Stimulated activated CD8-positive, alpha-beta memory T cell treated with anti-CD3 and anti-CD28 coated beads, Interleukin-15, amount 100 ng/mL, for 24 hours (primary cell): ENCODE measurements at places on chromosomes 2 and 18.

- no peak for DNase-seq
Observed at GRCh38 chr2:184923751-184924150, 325.4 kb downstream of the ZNF804A start.

GRCh38 chr2:217826520-217826919 is 176.3 kb downstream of the TNS1 start:
- no peak for DNase-seq

- DNase-seq: no peak
Observed at GRCh38 chr2:1979138-1979537, 234.8 kb upstream of the PXDN start.

DNA sequence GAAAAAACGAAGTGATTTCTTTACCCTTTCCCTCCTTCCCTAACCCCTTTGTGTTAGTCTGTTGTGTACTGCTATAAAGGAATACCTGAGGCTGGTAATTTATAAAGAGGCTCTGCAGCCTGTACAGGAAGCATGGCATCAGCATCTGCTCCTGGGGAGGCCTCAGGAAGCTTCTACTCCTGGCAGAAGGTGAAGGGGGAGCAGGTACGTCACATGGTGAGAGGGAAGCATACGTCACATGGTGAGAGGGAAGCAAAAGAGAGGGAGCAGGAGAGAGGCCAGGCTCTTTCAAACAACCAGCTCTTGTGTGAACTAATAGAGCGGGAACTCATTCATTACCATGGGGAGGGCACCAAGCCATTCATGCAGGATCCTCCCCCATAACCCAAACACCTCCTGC is 126.2 kb downstream of the CAPN13 start:
- no peak for DNase-seq

- DNase-seq: no peak
Observed at GRCh38 chr2:3379339-3379646, 201 bp upstream of the TRAPPC12 start.

DNA sequence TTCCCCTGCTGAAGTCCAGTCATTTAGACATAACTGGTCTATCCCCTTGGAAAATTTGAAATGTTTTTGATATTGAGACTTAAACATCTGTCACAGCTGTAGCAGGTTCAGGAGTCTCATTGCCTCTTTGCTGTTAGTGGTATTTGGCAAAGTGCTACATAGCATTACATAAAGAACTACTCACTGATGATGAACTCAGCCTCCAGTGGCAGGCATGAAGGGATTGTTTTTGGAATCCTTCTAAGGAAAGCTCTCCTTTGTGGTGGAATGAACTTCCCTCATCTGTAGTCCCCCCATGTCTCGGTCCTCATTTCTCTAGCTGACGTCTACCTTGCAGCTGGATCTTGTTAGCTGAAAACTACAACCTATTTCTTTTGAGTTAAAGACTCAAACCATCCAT is 111.6 kb downstream of the TACR1 start:
- DNase-seq: no peak

DNA sequence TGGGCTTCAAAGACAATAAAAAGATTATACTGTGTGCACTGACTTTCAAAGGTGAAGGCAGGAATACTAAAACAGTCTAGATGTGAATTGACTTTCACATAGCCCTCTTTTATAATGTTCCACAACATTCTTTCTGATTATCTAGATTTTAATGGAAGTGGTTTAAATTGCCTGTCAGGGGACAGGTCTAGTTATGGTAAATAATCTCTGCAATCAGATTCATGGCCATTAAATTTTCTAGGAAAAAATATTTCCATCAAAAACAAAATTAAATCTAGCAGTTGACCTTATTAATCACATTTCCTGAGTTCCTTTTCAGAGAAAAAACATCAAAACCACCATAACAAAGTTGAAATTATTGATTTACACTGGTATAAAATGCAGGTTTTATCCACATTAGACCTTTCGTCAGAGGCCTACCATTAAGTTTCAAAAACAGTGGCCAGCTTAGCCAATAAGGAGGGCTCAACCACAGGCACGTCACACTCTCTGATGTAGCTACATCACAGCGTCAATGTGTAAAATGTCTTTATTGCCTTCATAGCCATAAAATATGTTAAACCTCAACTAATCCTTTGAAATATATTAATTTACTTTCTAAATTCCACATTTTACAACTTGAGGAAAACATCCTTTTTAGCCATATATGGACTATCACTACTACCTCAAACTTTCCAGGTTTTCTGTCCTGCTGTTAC is 79.4 kb downstream of the NOL10 start:
- DNase-seq: no peak

- DNase-seq: no peak
Observed at GRCh38 chr18:11516751-11517503, 92.5 kb upstream of the SLC35G4 start.

GRCh38 chr2:49002750-49003149 is 151.6 kb downstream of the FSHR start:
- DNase-seq: no peak

GRCh38 chr2:82730811-82731210 is 1728.3 kb downstream of the SUCLG1 start:
- DNase-seq: no peak

DNA sequence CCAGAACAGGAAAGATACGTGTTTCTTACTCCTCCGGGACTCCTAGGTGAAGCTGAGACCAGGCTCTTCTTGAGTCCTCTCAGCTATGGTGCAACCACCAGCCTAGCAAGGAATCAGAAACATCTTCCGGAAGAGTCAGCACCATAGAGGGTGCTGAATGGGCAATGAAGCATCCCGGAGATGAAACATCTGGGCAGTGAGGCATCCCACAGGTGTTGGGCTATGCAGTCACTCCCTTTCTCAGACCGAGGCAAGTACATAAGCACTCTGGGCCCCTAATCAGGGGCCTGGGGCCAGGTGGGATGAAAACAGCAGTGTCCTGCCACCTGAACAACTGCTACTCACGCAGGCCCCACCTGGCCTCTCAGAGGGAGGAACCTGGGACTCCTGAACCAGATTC is 1.4 kb upstream of the CAPN10 start:
- no peak for DNase-seq

GRCh38 chr2:70541481-70542020 is 12.1 kb downstream of the TGFA start:
- no peak for DNase-seq

DNA sequence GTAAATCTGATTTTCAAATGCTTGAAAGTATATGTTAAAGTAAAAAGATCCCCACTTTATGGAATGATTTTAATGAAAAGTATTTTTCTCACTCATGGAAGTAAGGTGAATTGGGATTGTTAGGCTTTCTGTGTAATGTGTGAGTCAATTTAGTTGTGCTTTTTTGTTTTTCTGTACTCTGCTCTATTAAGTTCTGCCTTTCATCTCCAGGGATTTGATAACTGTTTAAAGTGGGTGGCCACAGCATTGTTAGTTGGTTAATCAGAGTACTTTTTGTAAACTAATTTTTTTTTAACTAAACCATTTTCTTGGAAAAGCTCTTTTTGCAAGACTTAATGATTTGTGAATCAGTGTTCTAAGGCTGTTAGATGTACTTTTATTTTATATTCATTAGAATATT is 76.8 kb downstream of the ABI2 start:
- no peak for DNase-seq

- no peak for DNase-seq
Observed at GRCh38 chr18:29560270-29560669, 1383.3 kb upstream of the CDH2 start.

DNA sequence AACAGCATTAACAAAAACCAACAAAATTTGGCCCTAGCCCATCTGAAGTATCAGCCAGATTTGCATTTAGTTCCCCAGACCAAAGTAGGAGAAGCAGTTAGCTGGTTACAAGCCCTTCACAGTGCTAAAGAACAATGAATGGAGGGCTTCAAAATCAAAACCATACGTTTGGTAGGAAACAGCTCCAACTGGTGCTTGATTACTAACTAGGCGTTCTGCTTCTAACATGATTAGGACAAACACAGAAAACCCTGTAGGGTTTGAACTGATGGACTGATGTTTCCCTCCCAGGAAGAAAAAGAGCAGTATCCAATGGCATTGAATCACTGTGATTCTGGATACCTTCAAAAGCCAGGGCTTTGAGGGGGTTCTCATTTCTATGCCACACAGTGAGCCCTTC is 20.5 kb upstream of the STAT4 start:
- no peak for DNase-seq

DNA sequence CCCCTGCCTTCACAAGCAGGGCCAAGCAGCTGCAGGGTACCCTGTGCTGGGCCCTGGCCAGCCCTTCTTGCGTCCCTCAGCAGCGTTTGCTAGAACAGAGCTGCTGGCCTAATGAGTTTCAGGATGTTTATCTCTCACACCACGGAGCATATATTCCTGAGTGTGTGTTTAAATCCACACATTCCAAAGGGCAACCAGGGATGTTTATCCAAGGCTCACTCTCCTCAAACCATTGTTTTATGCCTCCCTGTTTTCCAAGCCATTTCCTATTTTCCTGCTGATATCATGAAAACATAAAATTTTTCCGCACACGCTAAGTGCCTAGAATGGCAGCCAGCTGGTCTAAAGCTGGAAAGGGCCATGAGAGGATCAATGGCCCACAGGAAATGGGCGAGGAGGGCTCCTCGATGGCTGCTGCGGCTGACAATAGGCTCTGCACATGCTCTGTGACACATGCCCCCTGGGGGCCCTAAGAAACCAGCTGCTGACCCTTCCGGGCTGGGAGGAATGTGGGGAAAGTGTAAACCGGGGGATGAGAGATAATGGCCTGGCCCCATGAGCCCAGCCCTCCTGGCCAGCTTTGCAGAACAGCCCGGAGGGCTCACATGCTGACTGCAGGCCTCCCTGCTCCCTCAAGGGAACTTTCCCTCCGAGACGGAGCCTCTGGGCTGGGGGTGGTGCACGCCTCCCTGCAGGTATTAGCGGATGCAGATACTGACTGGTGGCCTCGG is 194.0 kb downstream of the NDUFA10 start:
- no peak for DNase-seq

- no peak for DNase-seq
Observed at GRCh38 chr2:135647836-135648579, 93.6 kb upstream of the UBXN4 start.

- DNase-seq: no peak
Observed at GRCh38 chr2:163247156-163247846, 408.7 kb upstream of the KCNH7 start.

DNA sequence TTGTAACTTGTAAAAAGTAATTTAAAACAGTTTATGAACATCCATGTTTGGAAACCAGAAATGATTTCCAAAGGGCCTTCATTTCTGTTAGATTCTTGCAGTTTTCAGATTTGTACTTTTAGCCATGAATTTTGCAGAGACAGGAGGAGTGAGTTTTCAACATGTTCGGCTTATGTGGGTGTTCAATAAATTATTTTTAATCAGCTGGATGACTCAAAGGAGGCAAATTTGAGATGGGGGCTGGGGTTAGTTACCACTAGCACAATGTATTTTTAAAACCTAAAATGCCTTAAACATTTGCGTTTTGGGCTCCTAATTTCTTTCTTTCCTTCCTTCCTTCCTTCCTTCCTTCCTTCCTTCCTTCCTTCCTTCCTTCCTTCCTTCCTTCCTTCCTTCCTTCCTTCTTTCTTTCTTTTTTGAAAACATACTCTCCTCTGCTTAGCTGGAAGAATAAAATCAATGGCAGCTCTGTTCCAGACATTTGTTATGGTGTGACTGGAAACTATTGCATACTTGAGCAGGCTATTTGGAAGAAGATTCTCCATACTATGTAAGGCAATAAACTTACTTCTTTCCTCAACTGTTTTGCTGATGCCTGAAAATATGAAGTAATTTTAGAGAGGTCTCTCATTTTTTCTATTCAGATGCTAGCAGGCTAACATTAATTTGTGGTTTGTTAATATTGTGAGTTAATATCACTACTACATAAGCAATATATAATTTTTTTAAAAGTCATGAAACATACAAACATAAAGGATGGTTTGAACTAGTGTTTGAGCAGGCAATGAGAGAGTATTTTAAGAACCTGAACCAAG is 394.4 kb downstream of the NYAP2 start:
- no peak for DNase-seq

DNA sequence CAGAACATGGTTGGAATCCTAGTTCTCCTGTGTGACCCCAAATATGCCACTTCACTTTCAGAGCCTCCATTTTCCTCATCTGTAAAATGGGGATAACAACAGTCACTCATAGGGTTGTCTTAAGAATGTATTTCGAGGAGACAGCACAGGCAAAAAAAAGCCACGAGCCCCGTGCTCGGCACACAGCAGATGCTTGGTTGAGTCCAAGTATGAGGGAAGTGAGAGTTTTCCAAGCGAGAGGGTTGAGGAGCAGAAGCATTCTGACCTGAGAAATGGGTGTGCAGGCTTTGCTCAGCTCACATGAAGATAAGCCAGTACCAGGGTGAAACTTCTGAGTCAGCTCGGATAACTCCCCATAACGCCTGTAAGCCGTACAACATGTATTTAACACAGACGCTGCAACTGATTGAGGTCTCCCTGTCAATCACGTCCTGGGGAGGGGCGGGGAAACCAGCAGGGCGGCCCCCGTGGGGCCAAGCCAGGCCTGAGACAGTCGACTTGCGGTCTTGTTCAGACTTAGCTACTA is 23.0 kb upstream of the ODC1 start:
- no peak for DNase-seq

DNA sequence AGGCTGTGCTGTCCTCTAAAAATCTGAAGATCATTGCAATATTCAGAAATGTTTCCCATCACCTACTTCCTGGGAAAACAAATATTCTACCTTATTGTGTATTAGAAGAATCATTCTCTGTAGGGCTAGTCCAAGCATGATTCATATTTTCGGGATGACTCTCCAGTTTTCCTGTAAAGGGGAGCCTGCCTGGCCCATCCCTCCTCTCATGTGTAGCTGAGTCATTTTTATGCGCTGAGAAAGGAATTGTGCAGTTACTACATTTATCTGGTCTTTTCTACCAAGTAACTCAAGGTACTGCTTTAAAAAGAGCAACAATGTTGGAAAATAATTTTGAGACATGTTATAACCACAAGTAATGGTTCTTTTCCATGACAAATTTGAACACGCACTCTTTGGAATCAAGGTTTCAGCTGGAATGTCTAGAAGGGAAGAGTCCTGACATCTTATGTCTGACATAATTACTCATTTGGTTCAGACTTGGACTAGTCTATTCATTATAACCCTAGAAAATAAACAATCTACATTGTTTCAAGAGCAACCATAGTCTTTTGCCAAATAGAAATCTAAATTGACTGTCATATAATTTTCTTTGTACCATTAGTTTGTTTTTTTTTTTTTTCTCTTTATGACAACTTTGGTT is 6.6 kb downstream of the DSG3 start:
- no peak for DNase-seq

DNA sequence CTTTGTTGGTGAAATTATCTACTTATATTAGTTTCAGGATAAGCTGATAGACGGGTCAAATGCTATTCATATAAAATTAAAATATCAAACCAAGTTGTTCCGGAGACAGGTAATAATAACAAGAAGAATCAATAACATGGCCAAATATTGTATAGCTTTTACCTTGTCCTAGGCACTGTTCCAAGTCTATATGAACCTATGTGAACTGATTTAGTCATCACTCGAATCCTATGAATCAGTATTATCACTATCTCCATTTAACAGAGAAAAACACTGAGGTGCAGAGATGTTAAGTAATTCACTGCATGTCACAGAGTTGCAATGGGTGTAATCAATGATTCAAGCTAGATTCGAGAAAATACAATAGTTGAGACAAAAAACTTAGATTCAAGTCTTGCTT is 40.0 kb upstream of the TRIB2 start:
- no peak for DNase-seq
